NCI-H1092 treated with DMSO at 0.1 percent for 48 hours (cell line): ENCODE measurements at places on chromosomes 12 and 14.

GRCh38 chr12:50006754-50007442 lies 18.4 kb downstream of the RACGAP1 start:
- DNase-seq, result no peak

DNA sequence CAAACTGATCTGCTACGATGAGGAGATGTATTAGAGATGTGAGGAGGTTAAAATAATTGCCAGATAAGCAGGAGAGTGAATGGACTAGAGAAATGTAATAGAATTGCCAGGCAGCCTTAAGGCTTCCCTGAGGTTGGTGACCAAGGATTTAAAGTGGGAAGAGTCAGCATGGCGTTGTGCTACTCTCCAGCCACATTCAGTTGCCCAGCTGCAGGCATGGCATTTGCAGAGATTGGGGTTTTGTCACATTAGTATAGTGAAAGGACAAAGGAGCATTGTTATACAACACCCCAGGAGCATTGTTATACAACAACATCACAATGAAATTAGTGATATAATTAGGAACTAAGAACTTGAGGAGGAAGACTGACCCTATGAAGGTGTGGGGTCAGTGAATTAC lies 31.7 kb downstream of the MARK3 start:
- no peak for DNase-seq

GRCh38 chr12:109463756-109464155 lies 13.3 kb downstream of the KCTD10 start:
- DNase-seq, result no peak

- no peak for DNase-seq
These were observed 422.6 kb downstream of the MDGA2 start for GRCh38 chr14:47252802-47253201.

GRCh38 chr14:96089401-96089800 lies 50.2 kb downstream of the C14orf132 start:
- no peak for DNase-seq
